Stimulated activated CD4-positive, alpha-beta T cell treated with anti-CD3 and anti-CD28 coated beads, Interleukin-4, amount 100 ng/mL, for 48 hours (primary cell): ENCODE measurements at places on chromosomes 3 and 15.

- DNase-seq = no peak
These were observed 18.1 kb downstream of the ANXA2 start for GRCh38 chr15:60379525-60380274.

DNA sequence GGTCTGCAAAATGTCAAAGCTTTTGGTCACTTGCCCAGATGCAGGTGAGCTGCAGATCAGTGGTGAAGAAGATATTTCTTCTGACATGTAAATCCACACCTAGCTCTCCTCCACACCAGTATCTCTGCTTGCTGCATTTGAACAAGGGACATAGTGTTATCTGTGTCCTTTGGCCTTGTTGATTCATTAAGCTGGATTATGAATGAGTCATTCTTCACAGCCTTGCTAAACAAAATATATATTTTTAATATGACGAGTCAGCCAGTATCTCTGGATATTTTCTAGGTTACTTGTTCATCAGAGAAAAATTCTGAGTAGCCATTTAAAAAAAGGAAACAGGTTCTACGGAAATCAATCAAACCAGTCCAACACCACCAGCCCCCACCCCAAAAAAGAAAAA is 190.6 kb upstream of the ADAMTS9 start:
- DNase-seq = no peak

- no peak for DNase-seq
These were observed 434.2 kb upstream of the CNTN3 start for GRCh38 chr3:75048650-75049049.

DNA sequence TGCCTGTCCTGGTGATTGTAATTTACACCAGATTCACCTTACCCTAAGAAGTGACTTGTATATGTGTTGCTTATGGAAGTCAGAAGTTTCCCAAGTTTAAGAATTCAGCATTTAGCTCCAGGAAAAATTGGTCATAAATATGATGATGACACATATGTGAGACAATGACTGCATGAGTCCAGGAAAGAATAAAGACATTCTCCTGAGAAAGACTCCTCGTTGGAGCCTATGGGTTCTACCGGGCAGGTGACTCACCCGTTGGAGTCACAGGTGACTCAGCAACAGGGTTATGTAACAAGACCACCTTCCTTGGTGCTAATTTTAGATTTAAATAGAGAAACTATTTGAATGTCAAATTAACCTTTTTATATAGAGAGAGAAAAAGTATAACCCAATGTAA is 662.4 kb downstream of the FHIT start:
- DNase-seq = no peak

GRCh38 chr15:58608129-58608590 is 141.3 kb downstream of the ADAM10 start:
- no peak for DNase-seq

GRCh38 chr3:139718415-139718814 is 40.6 kb upstream of the NMNAT3 start:
- DNase-seq = no peak

- no peak for DNase-seq
These were observed 161.7 kb upstream of the ZNF385D start for GRCh38 chr3:21912711-21913110.

- DNase-seq = no peak
These were observed 130.8 kb upstream of the SLC2A2 start for GRCh38 chr3:171157286-171157685.

DNA sequence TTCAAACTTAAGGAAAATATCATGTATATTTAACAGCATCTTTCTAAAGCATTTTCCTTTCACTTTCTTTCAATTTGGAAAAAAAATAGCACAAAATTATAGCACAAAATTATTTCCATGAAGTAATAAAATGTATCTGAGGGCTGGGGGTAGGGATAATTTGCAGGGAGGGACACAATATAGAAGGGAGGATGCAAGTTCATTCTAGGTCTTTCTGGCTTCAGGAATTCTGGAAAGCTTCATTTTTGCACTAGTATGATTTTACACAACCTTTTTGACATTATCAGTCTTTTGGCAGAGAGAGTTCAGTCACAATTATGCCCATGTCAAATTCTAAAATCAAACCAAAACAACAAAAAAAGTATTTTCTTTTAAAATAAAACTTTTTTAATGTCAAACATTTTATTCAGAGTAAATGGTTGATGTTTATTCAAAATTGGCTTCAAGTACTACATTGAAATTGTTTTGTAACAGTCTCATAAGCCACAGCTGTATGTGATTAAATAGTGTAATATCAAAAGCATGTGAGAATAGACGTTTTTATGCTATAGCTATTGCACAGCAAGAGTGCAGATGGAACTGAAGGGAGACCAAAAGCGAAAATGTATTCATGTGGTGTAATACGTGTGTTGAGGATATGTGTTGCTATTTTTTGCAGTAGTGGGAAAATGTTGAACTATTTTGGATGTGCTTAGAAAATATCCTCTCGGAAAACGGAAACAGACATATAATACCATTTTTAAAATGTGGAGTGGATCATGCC is 5.8 kb downstream of the RBMS3 start:
- DNase-seq = no peak

GRCh38 chr15:28873006-28873405 is 12.8 kb upstream of the APBA2 start:
- DNase-seq = no peak

- DNase-seq = no peak
These were observed 12.4 kb upstream of the TTBK2 start for GRCh38 chr15:42932833-42933515.

- no peak for DNase-seq
These were observed 23.5 kb upstream of the LRRFIP2 start for GRCh38 chr3:37197810-37198371.

GRCh38 chr3:10285272-10286132 is 7.2 kb downstream of the GHRL start:
- no peak for DNase-seq

DNA sequence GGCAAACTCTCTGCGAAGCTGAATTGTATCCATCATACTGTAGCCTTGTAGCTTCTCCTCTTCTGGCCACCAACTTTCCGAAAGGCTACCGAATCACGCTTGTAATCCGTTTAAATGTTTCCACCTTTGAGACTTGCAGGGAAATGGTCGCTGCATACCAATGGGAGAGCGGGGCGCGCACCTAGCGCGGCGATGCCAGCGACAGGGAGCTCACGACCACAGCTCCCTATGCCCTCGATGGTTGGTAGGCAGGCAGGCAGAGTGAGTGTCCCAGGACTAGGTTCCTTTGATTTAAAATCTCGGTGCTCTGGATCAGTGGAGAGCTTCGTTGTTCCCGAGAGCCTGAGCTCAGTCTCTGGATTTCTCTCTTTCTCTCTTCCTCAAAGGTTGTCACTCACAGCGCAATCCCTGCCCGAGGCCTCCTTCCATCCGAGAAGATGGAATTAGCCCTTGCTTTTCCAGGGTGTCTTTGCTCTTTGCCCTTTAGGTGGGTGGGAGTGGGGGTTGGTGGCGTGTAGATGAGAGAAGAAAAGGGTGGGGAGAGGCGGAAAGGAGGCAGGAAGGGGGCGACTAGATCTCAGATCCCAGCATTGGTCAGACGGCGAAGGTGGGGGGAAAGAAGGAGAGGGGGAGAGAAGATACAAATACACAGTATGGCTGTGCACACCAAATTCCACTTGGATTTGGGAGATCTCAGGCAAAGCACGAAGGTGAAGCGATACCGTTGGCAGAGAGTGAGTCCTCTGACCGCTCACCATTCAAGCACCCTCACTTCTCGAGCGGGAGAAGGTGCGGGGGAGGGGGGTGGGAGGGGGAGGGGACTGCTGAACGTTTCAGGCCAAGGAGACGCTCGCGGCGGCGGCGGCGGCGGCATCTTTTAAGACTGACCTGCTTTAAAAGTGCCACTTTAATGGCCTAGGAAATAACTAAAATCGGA is at the start of gene SLITRK3:
SLITRK3 (minus strand) TSS at position 745 of the 937 bp plus-strand sequence. CDS start 5,554 bp downstream, outside the sequence.
- DNase-seq = no peak

DNA sequence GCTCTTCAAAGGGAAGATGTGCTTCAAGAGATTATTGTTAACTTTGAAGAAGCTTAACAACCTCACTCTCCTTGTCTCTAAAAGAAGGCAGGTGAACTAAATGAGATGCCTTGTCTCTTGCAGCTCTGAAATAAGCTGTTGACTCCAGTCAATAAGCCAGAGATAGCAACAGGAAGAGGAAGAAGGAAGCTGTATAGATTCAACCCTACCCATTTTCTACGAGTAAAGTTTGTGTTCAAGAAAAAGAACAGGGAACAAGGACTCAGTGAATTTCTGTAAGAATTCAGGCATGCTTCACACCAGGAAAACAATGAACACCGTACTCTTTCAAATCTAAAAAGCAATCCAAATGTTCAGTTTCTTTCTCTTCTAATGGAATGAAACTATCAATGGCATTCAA is 503.5 kb downstream of the MAGI1 start:
- DNase-seq = no peak

DNA sequence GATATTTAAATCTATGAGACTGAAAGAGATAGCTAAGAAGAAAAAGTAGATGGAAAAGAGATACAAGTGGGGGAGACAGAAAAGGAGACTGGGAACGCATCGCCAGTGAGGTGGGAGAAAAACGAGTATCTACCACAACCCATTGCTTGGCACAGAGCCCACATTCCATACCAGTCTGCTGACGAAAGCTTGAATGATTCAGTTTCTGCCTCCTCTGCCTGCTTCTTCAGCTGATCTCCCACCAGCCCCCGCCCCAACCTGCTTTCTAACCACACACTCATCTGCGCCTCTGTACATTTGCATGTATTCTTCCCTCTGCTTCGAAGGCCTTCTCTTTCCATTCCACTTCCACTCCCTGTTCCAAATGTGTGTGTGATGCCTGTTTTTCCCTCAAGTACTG is 188.1 kb downstream of the USP13 start:
- no peak for DNase-seq

DNA sequence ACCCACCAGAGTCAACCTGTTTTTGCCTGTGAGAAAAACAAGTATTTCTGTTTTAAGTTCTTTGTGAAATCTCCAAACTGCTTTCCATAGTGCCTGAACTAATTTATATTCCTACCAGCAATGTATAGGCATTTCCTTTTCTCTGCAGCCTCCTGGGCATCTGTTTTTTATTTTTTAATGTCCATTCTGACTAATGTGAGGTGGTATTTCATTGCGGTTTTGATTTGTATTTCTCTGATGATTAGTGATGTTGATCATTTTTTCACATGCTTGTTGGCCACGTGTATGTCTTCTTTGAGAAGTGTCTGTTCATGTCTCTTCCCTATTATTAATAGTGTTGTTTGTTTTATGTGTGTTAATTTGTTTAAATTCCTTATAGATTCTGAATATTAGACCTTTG is 820.5 kb downstream of the MCTP2 start:
- DNase-seq = no peak

DNA sequence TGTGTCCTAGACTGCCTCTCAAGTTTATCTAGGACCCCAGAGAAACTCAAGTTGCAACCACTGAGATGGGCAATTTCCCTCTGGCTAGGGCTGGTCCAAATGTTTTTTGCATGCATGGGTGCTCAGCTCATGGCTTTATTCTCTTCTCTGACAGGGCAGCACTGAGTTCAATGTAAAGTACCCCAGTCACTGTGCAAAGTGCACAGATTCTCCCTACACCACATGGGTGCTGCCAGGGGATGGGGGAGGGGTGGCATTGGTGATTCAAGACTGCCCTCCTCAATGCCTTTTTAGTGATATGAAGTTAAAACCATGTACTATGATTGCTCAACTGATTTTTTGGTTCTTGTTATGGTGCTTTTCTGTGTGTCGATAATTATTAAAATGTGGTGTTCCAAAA is 14.8 kb upstream of the RAD51 start:
- no peak for DNase-seq

- DNase-seq = no peak
These were observed 282.1 kb downstream of the VGLL3 start for GRCh38 chr3:86708893-86709292.

- DNase-seq = no peak
These were observed 142.0 kb downstream of the NAALADL2 start for GRCh38 chr3:175001091-175001490.
